ENCODE measurements at places on chromosomes 4 and X.

- DNase-seq = no peak
Measured at GRCh38 chrX:147646949-147647723, 264.6 kb upstream of the FMR1 start.

- no peak for DNase-seq
Measured at GRCh38 chrX:71565474-71566041, 12.7 kb upstream of the GCNA start.

GRCh38 chrX:110806145-110806544 is 10.5 kb upstream of the CHRDL1 start:
- DNase-seq = no peak

- no peak for DNase-seq
Measured at GRCh38 chr4:184420881-184421416, 53.4 kb downstream of the IRF2 start.

- no peak for DNase-seq
Measured at GRCh38 chr4:75908555-75908954, 6.3 kb upstream of the PPEF2 start.

DNA sequence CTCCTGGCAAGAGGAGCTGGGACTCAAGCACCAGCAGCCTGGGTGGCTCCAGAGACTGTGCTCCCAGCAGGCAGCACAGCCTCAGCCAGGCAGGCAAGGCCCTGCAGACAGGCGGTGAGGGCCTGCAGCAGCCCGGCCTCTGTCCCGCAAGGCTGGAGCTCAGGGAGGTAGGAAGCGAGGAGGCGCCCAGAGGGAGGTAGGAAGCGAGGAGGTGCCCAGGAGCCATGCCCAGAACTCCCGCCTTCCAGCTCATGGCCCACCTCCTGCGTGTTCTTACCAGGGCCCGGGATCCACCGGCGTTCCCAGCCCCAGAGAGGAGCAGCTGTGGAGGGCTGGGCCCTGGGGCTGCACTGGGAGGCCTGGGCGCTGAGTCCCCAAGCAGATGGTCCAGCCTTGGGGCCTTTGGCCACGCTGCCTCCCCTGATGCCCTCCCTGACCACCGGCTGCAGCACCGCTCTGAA is 133.1 kb downstream of the HMX1 start:
- no peak for DNase-seq

GRCh38 chrX:104130808-104131207 is 18.5 kb downstream of the ZCCHC18 start:
- DNase-seq = no peak

- no peak for DNase-seq
Measured at GRCh38 chr4:71187404-71188155, 151.2 kb upstream of the SLC4A4 start.

DNA sequence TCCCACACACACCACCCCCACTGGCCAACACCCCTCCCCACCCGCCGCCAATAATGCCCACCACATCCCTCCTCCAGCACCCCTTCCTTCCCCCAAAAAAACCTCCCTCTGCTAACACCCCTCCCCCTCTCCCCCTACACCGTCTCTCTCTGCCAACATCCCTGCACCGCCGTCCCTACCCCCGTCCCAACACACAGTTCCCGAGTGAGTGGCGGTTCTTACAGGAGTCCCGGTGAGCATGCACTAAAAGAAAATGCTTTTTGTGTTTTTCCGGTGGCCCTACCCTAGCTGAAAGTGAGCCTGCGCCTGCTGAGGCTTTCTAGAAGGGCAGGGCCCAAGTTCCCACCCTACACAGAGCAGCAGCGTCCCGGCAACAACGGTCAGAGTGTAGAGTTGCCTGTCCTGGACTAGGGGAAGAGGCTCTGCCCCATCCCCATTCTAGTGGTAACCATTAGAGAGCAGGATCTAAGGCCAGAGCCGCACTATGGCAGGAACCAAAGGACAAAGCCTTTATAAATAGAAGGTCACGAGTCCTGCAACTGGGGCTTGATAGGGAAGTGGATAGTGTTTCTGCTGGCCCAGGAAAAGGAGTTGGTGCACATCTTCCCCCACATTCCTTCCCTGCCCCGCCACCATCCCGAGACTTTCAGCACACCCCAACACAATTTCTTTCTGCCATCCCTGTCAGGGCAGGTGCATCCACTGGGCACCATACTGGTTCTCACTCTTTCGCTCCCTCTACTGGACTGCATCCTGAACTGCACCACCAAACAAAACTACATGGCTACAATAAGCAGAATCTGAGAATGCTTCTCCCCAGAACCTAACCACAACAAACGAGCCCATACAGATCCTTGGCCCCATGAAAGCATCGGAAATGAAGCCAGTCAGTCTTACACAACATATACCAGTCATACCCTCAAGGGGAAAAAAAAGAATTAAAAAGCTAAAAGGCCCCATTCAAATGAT is 78.1 kb upstream of the PAGE3 start:
- DNase-seq = no peak

DNA sequence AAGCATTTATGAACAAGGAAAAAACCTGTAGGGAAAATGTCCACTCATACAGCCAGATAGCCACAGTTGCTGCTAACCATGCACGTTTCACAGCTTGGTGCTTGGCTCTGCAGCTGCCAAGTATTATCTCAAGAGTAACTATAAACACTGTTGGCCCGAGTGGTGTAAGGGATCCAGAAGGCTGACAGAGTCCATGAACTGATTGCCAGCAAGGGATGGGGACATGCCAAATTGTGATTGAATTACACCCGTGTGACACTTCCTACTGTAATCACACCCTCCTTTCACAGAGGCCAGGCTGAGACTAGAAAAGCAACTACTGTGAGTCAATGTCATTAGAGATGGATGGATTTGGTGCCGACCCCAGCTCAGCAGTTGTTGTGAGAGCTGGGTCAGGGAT is 223.9 kb upstream of the ANKRD50 start:
- DNase-seq = no peak

- DNase-seq = no peak
Measured at GRCh38 chr4:102684610-102685052, 76.1 kb downstream of the MANBA start.

- DNase-seq = no peak
Measured at GRCh38 chr4:35836596-35836995, 407.7 kb downstream of the ARAP2 start.

- no peak for DNase-seq
Measured at GRCh38 chr4:118821590-118822293, 14.2 kb downstream of the SEC24D start.

- DNase-seq = no peak
Measured at GRCh38 chr4:112099701-112100297, 45.5 kb upstream of the FAM241A start.

GRCh38 chr4:3276986-3277385 is 15.8 kb upstream of the RGS12 start:
- DNase-seq = no peak

DNA sequence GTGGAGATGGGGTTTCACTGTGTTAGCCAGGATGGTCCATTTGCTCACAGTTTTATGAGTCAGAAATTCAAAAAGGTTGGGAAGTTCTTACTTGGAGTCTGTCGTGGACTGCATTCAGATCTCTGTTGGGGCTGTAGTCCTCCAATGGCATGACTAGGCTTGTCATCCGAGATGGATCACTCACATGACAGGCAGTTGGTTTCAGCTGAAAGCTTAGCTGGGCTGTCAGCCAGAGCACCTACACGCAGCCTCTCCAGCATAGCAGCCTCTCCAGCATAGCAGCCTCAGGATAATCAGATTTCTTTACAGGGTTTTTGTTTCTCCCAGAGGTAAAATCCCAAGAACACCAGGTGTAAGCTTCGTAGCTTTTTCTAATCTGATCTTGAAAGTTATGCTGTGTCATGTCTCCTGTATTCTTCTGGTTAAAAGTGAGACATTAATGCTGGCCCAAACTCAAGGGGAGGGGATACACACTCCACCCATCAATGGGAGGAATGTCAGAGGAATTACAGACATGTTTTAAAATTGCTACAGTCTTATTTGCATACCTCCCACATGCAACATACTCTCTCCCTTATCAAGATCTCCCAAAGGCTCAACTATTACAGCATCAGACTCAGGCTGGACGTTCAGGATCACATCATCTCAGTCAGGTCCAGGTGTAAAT is 31.6 kb upstream of the SOD3 start:
- no peak for DNase-seq

GRCh38 chr4:57231781-57232180 is 121.6 kb upstream of the IGFBP7 start:
- no peak for DNase-seq

- DNase-seq = no peak
Measured at GRCh38 chrX:39757971-39758370, 339.8 kb downstream of the BCOR start.

DNA sequence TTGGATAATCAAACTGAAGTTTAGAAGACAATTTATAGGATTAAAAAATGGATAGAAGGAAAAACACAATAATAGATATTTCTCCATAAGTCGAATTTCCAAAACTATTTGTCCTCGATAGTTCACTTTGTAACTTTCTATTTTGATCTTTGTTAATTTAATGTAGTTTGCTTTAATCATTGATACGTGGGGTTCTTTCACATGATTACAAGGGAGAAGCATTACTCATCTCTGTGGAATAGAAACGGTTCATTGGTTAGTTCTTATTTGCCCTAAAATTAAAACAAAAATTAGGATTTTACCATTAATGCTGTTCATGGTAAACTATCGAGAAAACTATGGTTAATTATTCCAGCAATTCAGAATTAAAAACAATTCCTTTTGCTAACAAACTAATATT is 2.1 kb downstream of the TET2 start:
- DNase-seq = no peak

GRCh38 chrX:41224605-41225004 is 109.4 kb upstream of the DDX3X start:
- DNase-seq = no peak

GRCh38 chrX:68568136-68568535 is 69.3 kb downstream of the YIPF6 start:
- no peak for DNase-seq

- DNase-seq = no peak
Measured at GRCh38 chr4:184688447-184688846, 38.9 kb downstream of the PRIMPOL start.

GRCh38 chr4:37760840-37761239 is 65.6 kb upstream of the PGM2 start:
- no peak for DNase-seq

- DNase-seq = no peak
Measured at GRCh38 chrX:38861489-38861888, 60.2 kb downstream of the MID1IP1 start.

- no peak for DNase-seq
Measured at GRCh38 chr4:107655289-107655688, 64.7 kb downstream of the PAPSS1 start.

GRCh38 chr4:102705391-102705935 is 55.3 kb downstream of the MANBA start:
- no peak for DNase-seq

GRCh38 chr4:76325072-76325471 is 18.5 kb downstream of the STBD1 start:
- no peak for DNase-seq

DNA sequence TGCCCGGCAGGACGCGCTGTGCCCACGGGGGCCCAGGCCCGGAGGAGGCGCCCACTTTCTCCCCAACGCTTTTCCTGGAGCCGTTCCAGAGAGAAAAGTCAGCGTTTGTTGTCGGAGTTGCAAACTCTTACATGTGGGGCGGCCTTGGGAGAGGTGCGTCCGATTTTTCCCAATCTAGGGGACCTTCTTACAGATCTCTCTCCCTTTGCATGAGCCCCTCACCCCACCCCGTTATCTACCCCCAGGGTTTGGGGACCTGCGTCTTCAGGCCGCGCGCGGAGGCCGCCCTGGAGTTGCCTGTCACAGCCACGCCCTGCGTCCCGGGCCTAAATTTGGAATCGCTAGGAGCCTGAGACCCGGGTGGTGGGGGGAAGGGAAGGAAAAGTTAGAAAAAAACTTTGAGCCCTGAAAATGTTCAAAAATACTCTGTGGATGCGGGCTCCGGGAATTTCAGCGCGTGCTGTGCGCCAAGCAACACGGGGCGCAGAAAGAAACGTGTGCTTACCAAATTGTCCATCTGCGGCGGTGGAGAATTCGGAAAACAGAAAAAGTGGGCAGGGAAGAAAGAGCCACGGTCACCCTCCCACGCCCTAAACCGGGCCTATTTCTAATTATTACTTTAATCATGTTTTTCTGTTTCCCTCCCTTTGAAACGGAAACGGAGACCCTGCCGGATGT is 587 bp downstream of the CD99 start:
- DNase-seq = peak; percentile 32

DNA sequence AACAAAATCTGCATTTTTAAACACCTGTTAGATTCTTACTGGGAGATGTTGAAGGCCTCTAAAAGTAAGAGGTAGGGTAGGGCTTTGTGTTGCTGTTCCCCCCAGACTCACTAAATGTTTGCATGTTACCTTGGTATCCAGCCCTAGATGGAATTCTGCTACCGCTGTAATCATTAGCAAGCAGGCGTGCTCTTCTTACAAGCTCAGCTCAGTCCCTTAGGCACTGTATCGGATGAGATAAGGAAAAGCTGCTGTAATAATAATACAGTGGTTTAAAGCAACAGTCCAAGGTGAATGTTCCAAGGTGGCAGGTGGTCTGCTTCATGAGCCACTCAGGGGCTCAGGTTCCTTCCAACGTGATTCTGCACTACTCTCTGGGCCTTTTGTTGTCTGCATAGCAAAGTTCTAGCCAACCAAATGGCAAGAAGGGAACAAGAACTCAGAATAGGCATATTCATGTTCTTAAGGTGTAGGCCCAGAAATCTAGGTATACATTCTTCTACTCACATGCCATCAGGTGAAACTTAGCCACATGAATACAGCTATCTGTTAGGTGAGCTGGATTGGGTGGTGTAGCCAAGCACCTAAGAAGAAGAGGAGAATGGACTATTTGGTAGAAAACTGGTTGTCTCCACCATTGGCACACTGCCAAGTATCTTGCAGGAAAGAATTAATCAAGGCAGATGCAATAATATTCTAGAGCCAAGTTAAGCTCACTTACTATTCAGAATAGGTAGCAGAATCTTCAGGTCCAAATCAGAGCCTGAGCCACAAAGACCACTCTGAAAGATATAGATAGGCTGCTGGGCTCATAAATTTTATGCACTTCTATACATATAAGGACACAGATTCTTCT is 46.0 kb downstream of the COQ2 start:
- no peak for DNase-seq

DNA sequence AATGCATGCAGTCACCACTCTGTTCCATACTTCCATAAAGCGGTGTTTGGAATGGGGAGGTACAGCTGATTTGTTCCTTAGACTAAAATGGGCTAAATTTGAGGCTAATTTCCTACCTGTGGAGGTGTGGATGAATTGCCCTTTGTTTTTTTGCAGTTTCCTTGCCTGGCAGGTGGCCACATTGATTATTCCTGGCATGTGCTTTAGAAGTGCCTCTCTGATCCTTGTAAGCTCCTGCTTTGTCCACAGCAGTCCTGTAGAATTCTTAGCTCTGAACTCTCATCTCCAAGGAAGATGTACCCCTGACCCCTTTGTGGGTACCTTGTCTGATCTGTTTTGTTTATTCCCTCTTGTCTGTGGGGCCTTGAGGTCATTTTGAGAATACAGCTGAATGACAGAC is 136.8 kb downstream of the ADGRL3 start:
- no peak for DNase-seq

GRCh38 chrX:68199062-68199848 is 234.0 kb downstream of the OPHN1 start:
- no peak for DNase-seq

- no peak for DNase-seq
Measured at GRCh38 chrX:136827026-136827425, 46.3 kb upstream of the ARHGEF6 start.

- DNase-seq = no peak
Measured at GRCh38 chr4:105951198-105951597, 55.9 kb downstream of the NPNT start.

- DNase-seq = no peak
Measured at GRCh38 chrX:97609938-97610337, 726.2 kb downstream of the RPA4 start.
